KG1 (cell line): ENCODE measurements at places on chromosomes 3 and 15.
A peak's percentile ranks its signal among the peaks of the same experiment; 100 is the strongest.

- DNase-seq: no peak
Observed at GRCh38 chr15:69518806-69519205, 66.2 kb downstream of the RPLP1 start.

- no peak for DNase-seq
Observed at GRCh38 chr15:77012868-77013267, 17.9 kb downstream of the PSTPIP1 start.

- no peak for DNase-seq
Observed at GRCh38 chr3:123025642-123026521, 1.7 kb downstream of the SEMA5B start.

- DNase-seq: no peak
Observed at GRCh38 chr3:156311431-156311830, 191.1 kb downstream of the KCNAB1 start.

GRCh38 chr3:178120367-178120766 lies 415.9 kb upstream of the KCNMB2 start:
- DNase-seq: no peak

- no peak for DNase-seq
Observed at GRCh38 chr3:37308247-37308646, 133.9 kb upstream of the LRRFIP2 start.

GRCh38 chr3:52218454-52218853 lies 7.0 kb downstream of the TLR9 start:
- DNase-seq: no peak

- DNase-seq: no peak
Observed at GRCh38 chr15:40244961-40245523, 6.2 kb downstream of the PAK6 start.

GRCh38 chr3:190645932-190646460 lies 132.1 kb downstream of the IL1RAP start:
- peak; percentile 39 for DNase-seq

- no peak for DNase-seq
Observed at GRCh38 chr15:88057836-88058235, 198.7 kb downstream of the NTRK3 start.

GRCh38 chr3:159169828-159170227 lies 368.0 kb downstream of the MFSD1 start:
- DNase-seq: no peak

DNA sequence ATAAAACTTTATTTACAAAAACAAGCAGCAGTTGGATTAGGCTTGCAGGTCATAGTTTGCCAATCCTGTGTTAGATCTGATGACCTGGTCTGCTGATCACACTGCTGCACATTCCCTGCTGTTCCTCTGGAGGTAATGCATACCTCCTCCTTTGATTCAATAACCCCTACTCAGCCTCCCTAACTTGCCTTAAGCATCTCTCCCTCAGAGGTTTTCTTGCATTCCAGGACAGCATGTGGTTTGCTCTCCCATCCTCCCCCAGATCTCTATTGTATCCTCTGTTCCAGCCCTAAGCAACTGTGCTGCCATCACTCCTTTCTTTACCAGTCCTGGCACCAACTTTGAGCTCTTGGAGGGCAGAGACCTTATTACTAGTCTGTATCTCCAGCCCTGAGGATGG lies 63.4 kb downstream of the CACNA2D3 start:
- DNase-seq: no peak
